ENCODE measurements at places on chromosomes 3 and 15. TPM values are rescaled to one million over a fixed set of nuclear protein-coding genes. Genes with fewer than 3 reads are reported as not detected.

DNA sequence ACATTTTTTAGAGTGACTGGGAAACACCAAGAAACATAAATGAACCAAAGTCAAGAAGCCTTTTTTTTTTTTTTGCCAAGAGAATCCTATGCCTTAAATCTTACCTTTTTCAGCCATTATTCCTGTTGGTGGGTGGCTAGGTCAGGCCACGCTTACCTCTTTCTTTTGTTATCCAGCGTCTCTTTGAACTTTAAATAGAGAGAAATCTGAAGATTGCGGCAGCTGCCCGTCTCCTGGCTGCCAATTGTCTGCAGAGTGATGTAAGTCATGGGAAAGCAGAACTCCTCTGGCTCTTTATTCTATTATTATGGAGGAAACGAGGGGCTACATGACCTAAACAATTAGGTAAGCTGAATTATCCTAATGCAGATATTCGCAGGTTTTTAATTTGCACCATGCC, at the start of gene STRIT1:
Gene STRIT1 (minus strand): TSS at position 168 of the 400 bp plus-strand sequence.
- no peak for DNase-seq

GRCh38 chr3:118802325-118803095, 232.1 kb downstream of the IGSF11 start:
- no peak for DNase-seq

GRCh38 chr15:49492830-49493229, 69.8 kb downstream of the FGF7 start:
- no peak for DNase-seq

DNA sequence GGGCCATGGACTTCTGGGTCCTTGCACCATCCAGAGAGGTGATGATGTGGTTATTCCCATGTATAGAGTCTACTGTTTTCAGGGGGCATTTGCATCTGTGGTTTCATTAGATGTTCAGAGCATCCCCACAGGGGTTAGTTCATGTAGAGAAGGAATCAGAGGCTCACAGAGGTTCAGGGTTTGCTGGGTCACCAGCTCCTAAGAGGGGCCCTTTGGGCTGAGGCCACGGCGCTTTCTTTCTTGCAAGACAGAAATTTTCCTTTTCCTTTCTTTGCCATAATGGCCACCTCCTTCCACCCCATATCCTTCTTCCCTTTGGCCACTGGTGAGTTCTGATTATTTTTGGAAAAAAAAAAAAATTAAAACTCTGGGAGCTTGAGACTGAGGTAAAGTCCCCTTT, 62.3 kb downstream of the APBA2 start:
- DNase-seq = no peak

GRCh38 chr3:142064454-142064853, 84.9 kb downstream of the TFDP2 start:
- DNase-seq = no peak

- no peak for DNase-seq
These were observed 83.6 kb downstream of the CLSTN2 start for GRCh38 chr3:140018556-140018955.

- no peak for DNase-seq
These were observed 53.6 kb downstream of the PAK2 start for GRCh38 chr3:196793246-196793645.

- no peak for DNase-seq
These were observed 19.4 kb downstream of the WWTR1 start for GRCh38 chr3:149638228-149639092.

DNA sequence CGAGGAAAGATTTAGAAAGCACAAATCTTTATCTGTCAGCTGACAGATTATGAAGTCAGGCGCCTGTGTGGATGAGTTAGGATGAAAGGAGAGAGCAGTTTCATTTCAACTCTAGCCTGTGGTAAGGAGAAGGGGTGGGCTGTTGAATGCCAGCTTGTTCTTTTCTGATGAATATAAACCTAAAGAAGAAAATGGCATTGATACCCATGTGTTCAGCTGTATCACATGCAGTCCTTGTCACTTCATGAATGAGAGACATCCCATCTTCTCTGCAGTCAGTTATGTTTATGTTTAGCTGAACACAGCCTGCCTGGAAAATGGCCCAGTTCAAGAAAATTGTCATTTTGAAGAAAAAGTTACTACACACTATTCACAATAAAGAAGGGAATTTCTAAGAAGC, 345.7 kb upstream of the RBMS3 start:
- DNase-seq = no peak

DNA sequence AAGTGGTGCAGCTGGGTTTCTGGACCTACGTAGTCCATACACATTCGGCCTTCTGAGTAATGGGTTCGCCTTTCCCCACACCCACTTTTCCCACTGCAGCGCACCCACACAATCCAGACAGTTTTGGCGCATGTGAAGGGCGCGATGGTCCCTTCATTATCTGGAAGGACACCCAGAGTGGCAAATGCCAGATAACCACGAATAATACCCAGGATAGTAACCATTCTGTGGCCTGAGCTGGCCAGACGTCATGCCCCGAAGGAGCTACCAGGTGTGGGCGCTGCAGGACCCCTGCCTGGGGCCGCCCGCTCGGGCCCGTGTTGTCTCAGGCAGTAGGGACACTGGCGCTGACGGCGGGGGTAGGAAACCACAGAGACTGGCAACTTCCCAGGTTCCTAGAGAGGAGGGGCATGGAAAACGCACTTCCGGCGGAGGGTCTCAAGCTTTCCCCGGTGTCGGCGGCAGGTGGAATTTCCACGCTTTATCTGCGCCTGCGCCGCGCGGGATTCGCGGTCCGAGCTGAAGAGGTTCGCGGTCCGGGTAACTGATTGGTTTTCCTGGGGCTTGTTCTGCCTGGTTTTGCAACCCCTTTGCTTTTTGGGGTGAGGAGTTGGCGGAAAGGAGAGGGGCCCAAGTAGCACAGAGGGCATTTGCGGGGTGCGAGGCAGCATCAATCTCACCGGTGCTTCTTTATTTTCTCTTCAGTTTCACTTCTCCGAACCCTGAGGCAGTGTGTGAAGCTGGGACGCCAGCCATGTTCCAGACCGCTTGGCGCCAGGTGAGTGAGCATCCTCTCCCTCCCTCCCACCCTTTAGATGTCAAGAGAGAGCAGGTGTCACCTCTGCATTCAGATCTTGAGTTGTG, at the start of gene ZNF620:
Gene ZNF620 (plus strand): TSS at position 441 of the 864 bp plus-strand sequence. CDS start 314 bp downstream, at position 755.
- DNase-seq = peak; percentile 89

- peak; percentile 53 for DNase-seq
These were observed 959 bp downstream of the SFMBT1 start for GRCh38 chr3:53044711-53045517.

DNA sequence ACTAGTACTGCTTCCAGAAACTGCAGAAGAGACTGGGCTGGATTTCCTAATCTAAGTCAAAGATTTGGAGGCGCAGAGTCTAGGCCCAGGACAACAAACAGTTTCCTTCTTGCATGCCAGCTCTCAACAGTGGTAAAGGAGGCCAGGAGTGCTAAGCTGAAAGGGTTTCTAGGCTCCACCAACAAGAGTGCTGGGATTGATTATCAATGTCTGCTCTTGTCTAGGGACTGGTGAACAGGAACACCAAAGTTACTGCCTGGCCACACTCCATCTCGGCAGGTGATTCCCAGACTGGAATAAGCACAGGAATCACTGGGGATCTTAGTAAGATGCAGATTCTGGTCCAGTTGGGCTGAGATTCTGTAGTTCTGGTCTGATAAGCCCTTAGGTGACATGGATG, 22.8 kb upstream of the FGD5 start:
- DNase-seq = no peak

- DNase-seq = no peak
These were observed 14.2 kb downstream of the ARL14 start for GRCh38 chr3:160691151-160691550.

DNA sequence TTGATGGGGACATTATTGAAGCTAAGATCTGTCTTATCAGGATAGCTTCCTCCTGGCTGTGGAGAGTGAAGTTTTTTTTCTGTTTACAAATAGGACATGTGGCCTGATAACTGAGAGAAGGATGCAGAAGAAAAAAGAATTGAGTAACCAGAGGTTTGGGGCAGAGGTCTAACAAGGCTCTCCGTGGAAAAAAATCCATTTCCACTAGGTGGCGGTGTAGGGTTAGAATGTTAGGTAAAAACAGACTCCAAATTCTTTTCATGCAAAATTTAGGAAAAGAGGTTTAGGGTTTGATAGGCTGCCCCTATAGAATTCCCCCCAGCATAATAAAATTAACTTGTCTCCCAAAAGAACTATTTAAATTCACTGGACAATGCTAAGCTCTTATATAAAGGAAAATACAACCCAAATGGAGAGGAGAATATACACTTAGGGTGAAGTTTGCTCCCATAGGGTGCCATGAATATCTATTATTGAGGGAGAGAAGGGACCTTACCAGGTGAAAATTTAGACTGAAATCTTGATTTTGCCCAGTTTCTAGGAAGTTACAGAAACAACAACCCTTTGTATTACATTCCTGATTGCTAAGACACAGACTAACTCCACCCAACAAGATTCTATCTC, 1560.4 kb downstream of the OTOL1 start:
- peak; percentile 10 for DNase-seq

- DNase-seq = no peak
These were observed 35.6 kb downstream of the AMOTL2 start for GRCh38 chr3:134338516-134339261.

DNA sequence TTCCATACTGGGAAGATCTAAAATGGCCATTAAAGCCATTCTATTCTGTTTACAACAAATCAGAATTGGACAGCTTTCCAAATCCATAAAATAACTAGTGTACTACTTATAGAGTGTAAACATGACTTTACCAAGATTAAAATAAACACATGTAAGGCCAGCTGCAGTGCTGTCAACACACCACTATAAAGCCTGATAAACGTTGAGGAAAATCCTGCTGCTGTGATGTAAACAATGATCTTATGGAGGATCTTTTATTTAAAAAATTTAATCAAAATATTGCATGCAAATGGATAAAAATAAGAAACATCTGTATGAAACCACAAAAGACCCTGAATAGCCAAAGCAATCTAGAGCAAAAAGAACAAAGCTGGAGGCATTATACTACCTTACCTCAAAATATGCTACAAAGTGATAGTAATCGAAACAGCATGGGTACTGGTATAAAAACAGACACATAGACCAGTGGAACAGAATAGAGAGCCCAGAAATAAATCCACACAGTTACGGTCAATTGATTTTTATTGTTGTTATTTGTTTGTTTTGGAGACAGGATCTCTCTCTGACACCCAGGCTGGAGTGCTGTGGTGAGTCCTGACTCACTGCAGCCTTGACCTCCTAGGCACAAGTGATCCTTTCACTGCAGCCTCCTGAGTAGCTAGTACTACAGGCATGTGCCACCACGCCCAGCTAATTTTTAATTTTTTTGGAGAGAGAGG, 428.8 kb upstream of the C2CD4B start:
- no peak for DNase-seq

DNA sequence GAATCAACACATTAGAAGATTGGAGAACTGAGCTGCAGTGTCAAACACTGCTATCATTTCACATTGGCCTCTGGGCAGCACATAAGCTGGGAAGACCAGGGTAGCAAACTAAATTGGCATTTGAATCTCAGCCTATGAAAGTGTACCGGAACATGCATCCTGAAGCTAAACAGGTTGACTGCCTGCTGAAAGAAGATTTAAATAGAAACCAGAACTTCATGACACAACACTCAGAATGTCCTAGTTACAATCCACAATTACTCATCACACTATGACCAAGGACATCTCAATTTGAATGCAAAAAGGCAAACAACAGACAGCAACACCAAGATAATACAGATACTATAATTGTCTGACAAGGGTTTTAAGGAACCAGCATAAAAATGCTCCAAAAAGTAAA, 26.2 kb downstream of the TM2D3 start:
- DNase-seq = no peak

- no peak for DNase-seq
These were observed 36.9 kb upstream of the CLRN1 start for GRCh38 chr3:151009430-151009829.

DNA sequence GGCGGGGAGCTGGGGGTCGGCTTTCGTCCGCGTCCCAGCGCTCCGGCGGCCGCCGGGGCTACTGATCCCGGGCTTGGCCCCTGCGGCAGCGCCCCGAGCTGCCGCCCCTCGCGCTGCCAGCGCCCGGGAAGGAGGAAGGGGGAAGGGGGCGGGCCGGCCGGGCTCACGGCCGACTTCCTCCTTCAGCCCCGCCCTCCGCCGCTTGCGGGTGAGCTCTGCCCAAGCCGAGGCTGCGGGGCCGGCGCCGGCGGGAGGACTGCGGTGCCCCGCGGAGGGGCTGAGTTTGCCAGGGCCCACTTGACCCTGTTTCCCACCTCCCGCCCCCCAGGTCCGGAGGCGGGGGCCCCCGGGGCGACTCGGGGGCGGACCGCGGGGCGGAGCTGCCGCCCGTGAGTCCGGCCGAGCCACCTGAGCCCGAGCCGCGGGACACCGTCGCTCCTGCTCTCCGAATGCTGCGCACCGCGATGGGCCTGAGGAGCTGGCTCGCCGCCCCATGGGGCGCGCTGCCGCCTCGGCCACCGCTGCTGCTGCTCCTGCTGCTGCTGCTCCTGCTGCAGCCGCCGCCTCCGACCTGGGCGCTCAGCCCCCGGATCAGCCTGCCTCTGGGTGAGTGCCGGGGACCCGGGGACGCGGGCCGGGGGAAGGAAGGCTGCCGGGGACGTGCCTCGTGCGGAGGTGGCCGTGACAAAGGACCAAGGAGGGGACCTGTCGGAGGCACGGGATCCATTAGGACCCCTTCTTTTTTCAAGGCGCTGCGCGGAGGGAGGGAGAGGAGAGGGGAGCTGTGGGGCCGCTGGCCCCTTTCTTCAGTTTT, at the start of gene SEMA4B:
Gene SEMA4B (plus strand): TSS at position 201 of the 814 bp plus-strand sequence. CDS start 249 bp downstream, at position 450.
- DNase-seq = peak; percentile 58

GRCh38 chr15:91975241-91975978, 121.9 kb downstream of the SLCO3A1 start:
- peak; percentile 37 for DNase-seq

DNA sequence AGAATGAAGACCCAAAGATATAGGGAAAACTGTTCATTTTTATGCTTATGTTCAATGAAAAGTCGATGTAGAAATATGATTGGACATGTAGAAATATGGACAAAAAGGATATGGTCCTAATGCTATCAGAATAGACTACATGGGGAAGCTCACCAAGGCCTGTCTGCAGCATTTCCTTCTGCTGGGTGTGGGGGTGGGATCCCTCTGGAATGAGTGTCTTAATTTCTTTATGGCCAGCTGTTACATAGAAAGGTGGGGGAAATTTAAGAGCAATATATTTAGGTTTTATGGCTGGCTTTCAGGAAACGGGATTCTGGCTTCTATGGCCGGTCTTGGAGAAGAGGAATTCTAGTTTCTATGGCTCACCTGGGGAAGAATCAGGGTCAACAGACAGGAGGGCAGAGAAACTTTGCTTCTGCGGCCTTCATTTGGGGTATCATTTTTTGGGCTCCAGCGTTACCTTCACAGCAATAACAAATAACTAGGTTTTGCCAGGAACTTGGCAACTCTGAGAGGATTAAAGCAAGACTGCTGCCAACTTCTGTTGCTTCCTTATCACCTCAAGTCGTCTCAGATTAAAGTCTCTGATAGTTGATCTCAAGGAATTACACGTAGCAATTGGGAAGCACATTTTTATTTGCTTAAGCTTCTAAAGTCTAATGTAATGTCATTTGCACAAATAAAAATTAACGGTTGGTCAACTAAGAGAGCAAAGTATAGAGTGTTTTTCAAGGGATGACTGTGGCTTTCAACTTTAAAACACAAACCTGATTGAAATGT, 57.0 kb upstream of the GATM start:
- no peak for DNase-seq

MKRN2OS gene
- total RNA-seq = not detected

STAB1 gene
- total RNA-seq = not detected

GPR15 gene
- not detected for total RNA-seq

CCR4 gene
- 0.06 TPM for total RNA-seq

OIP5 gene
- total RNA-seq = 45.4 TPM

SI gene
- not detected for total RNA-seq

RBMS3 gene
- 2.3 TPM for total RNA-seq

COPB2 gene
- 98.7 TPM for total RNA-seq

SNX4 gene
- total RNA-seq = 39.5 TPM
